ENCODE measurements at places on chromosomes 16 and 17.

- DNase-seq, result no peak
These were observed 139.5 kb upstream of the PMFBP1 start for GRCh38 chr16:72311426-72311825.

GRCh38 chr16:17512636-17513220 is 42.0 kb upstream of the XYLT1 start:
- no peak for DNase-seq

DNA sequence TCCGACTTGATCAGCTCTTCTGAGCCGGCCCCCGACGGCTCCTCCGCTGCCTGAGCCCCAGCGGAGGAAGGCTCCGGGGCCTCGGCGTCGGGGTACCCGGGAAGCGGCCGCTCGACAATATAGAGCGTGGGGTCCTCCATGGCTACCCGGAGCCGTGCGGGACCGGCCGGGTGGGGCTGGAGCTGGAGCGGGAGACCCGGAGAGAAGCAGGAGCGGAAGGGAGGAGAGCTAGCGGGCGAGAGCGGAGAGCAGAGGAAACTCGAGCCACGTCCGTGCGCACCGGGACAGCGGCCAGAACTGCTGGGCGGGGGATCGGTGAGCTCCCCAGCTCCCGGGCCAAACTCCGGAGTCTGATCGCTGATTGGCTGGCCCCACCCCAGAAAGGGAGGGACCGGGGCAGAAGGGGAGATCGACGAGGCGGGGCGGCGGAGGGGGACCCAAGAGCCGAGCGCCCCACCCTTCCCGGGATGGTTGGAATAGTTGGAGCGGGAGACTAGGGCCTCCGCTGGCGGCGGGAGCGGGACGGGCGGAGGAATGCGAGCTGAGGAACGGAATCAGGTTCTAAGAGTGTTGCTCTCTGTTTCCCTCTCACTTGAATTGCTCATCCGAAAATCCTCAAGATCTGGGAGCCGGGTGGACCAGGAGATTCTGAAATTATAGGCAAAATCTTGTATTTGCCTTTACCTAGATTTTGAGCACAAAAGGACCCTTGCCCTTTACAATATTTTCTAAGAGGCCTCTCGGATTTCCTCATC is at the start of gene CAVIN1:
CAVIN1 (minus strand) TSS at position 299 of the 755 bp plus-strand sequence; CDS start at position 140, 159 bp downstream.
- peak; percentile 100 for DNase-seq

- no peak for DNase-seq
These were observed 62.7 kb downstream of the DNAH17 start for GRCh38 chr17:78514521-78514920.

DNA sequence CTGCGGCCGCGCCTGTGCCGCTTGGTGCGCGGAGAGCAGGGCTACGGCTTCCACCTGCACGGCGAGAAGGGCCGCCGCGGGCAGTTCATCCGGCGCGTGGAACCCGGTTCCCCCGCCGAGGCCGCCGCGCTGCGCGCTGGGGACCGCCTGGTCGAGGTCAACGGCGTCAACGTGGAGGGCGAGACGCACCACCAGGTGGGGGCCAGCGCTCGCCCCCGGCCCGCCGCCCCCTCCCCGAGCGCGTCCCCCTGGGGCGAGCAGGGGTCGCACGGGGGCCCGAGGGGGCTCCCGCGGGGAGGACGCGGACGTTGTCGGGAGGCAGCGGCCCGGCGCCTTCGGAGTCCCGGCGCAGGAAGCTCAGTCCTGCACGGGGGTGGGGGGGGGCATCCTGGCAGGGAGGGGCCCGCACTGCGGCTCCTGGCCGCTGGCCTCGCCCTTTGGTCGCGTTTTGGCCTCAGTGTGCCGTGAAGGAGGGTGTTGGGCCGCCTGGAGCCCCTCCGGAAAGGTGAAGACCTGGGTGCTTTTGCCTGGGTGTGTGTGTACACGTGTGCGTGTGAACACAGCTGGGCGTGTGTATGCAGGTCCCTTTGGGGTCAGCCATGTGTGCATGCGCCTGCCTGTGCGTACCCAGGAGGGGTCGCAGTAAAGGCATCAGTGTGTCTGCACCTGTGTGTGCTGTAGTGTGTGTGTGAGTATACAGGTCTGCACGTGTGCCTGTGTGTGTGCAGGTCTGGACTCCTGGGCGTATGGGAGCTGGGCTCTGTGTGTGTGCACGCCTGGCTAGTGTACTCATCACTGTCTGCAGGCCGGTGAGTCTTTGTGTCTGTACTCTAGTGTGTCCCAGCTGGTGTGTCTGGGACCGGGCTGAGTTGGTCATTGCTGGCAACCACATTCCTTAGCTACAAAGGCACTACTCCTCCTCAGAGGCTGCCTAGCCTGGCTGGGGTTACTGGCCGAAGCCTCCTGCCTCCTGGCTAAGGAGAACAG is 615 bp downstream of the NHERF2 start:
- no peak for DNase-seq

GRCh38 chr16:66695935-66696668 is 441 bp downstream of the CMTM4 start:
- DNase-seq, result peak; percentile 32

GRCh38 chr16:12927591-12927990 is 26.2 kb downstream of the SHISA9 start:
- no peak for DNase-seq

DNA sequence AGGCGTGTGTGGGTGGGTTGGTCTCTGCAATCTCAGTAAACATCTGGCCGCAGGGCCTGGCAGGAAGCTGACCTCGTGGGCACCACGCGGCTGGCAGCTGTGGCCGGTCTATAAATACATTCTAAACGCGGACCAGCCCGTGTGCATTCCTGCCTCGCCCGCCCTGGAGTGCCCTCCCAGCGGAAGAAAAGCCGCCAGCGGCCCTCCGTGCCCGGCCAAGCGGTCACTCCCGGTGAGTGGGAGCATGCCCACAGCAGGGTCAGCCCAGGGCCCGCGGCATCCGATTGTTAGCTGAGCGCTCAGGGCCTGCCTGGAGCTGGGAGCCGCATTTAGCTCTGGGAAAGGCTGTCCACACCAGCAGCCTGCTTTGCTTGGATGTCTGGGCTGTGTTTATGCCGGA is 10.3 kb downstream of the ZNF469 start:
- DNase-seq, result peak; percentile 95

GRCh38 chr17:8913879-8914278 is 46.4 kb upstream of the PIK3R6 start:
- DNase-seq, result no peak

DNA sequence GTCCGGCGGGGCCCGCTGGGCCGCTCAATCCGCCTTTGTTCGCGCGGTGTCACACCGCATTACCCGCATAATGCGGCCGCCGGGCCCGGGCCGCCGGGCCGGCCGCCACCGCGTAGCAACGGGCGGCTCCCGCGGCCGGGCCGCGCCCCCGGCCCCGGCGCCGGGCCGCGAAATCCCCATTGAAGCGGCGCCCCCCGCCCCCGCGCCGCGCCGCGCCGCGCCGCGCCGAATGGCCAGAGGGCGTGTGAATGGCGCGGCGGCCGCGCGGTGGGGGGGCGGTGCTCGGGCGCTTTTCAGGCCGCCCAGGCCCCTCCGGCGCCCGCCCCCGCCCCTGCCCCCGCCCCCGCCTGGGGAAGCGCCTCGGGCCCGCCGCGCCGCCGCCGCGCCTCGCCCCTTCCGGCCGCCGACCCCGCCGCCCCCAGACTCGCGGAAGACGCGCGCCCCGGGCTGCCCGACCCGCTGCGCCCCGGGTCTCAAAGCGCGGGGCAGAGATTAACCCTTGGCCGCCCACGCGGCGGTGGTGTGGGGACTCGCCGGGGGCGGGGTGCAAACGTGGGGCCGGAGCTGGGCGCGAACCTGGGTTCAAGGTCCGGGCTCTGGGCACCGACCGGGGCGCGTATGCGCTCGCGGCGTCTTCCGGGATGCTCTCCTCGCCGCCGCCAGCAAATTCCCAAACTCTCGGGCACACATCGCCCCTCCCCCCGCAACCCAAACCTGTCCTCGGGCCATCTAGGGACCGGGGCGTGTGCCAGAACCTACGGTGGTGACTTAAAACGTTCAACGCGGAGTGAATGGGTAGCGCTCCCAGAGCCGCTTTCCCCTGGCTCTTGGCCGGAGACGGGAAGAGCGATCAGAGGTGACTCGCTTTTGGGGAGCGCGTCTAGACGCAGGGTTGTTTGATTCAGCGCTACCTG is 46.7 kb downstream of the WNT3 start:
- peak; percentile 35 for DNase-seq

- DNase-seq, result no peak
These were observed 28.4 kb downstream of the IRF8 start for GRCh38 chr16:85927371-85927770.

- no peak for DNase-seq
These were observed 13.4 kb downstream of the NATD1 start for GRCh38 chr17:21239680-21240368.

DNA sequence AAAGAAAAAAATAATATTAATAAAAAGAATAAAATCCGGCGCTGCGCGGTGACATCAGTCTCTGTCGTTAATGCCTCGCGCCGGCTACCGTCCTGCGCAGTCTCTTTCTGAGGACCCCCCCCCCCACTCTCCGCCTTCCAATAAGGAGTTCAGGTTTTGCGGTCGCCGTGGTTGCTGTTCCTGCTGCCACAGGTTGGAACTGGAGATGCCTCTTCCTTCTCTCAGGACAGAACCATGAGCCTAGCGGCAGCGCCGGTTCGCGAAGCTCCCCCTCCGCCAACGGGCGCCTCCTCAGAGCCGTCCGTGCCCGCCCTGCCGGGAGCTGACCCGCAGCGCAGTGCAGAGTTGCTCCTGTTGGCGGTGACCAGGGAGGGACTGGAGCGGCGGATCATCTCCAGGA is 2093.4 kb downstream of the TP53TG3F start:
- DNase-seq, result no peak

GRCh38 chr17:82059272-82060000 is 6.2 kb downstream of the DUS1L start:
- DNase-seq, result no peak

DNA sequence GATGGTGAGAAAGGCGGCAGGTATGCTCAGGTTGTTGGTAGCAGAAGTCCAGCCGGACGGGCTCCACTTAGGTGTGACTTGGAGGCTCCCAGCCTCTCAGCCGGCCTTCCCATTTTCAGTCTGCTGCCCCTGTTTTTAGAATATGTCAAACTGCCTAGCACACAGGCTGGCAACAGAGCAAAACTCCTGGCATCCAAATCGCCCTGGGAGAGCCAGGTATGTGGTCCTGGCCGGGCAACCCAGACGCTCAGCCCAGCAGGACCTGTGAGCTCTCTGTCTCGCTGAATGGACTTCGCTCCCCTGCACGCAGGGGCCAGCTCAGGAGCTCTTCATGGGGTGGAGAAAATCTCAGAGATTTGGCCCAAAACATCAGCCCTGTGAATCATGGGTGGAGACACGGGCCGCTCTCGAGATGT is 147.9 kb upstream of the CHMP6 start:
- DNase-seq, result peak; percentile 59

GRCh38 chr16:85203462-85203813 is 91.2 kb upstream of the CIBAR2 start:
- DNase-seq, result no peak

DNA sequence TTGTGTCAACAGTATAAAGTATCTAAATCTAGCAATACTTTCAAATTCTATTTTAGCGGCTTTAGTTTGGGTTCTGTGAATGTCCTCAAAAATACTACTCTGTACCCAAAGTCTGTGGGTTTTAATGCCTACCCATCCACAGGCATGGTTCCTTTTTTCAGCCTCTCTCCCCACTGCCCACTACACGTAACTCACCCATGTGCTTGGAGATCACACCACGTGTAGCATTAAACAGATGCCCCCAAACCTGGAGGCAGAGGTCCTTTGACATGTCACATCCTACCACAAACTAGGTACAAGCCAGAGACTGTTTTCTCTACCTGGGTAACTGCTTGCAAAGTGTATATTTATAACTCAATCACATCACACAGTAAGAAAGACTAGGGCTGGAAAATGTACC is 5.4 kb downstream of the DYNC1LI2 start:
- no peak for DNase-seq

DNA sequence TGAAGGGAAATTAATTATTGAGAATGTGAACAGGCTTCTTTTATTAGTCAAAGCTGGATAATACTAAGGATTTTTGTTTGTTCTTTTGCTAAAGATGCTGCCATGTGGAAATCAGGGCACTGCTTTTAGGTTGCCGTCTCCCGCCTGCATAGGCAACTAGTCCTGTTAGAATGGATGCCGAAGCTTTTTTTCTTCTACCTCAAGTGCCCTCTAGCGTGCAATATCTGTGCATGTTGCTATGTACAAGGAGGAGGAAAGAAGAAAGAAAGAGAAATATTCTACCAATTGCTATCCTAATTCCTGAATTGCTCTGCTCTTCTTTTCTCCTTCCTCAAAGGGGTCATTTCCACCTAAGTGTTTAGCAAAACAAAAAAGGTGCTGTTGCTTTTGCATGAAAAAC is 5.2 kb upstream of the CDH8 start:
- no peak for DNase-seq

- DNase-seq, result no peak
These were observed 26.0 kb downstream of the ERCC4 start for GRCh38 chr16:13945744-13946485.

DNA sequence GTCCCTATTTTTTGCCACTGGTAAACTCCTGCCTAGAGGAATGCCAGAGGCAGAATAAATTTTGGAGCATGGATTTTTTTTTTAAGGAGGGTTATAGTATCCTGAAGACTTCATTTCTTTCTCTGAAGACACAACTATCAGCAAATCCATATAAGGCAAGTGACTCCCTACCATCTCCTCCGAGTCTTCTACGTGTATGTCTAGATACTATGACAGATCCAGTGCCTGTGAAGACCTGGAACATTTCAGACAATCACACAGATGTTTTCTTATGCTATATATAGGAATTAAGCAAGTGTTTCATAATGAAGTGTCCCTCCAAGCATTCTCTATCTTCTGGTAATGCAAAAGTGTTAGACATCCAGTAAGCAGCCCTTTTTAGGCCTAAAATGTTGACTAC is 255.5 kb upstream of the TBX2 start:
- no peak for DNase-seq

DNA sequence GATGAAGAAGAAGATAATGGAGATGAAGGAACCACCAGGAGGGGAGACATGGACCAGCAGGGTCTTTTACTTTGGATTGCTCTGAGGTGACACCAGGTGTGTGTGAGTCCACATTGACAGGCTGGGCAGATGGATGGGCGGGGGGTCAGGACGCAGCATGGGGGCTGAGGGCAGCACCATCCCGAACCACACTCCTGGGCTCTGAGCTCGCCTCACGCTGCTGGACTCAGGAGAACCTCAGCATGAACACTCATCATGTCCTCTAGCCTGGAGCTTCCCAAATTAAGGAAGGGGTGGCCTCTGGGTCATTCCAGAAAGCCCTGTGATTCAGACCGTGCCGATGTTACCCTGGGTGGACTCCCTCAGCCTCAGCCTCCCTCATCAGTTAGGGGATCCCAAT is 50.4 kb upstream of the MAP3K14 start:
- no peak for DNase-seq

DNA sequence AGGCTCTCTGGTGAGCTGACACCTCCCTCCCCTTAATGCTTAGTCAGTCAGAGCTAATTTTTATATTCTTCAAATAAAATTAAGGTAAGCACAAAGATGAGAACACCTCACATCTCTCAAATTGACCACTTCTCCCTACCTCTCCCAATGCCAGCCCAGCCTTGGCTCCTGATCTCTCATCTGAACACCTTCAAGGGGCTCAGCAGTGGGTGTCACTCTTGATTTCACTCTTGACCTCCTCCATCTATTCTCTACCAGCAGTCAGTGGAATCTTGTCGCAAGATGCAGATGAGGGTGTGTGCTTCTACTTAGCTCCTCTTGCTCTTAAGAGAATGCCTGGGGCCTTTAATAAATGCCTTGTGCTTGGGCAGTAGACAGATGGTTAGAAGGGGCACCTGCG is 309.0 kb upstream of the IRX3 start:
- DNase-seq, result no peak

- DNase-seq, result no peak
These were observed 67.5 kb downstream of the MARF1 start for GRCh38 chr16:15575293-15576049.

- no peak for DNase-seq
These were observed 12.6 kb downstream of the IL34 start for GRCh38 chr16:70658921-70659320.

GRCh38 chr17:78263063-78263735 is 31.8 kb downstream of the TMEM235 start:
- no peak for DNase-seq

Data from psoas muscle (tissue), 8 donors.